ENCODE measurements at places on chromosomes 6 and 20.

GRCh38 chr6:139243536-139243935 lies 48.3 kb downstream of the TXLNB start:
- DNase-seq, result no peak

DNA sequence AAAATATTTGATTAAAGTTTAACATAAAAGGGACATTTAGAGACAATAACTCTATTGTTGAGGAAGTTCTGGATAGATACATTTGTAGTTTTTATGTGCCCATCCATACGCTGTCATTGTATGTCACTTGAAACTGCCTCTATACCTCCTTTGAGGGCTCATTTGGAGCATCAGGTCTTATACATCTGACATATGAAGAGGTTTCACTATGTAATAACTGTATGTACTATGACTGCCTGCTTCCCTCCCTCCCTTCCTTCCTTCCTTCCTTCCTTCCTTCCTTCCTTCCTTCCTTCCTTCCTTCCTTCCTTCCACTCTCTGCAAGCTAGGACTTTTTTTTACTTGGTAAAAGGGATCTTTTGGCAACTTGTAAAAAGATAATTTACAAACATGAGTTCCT lies 657.5 kb downstream of the GRIK2 start:
- no peak for DNase-seq

GRCh38 chr6:99011151-99011550 lies 63.4 kb upstream of the FBXL4 start:
- DNase-seq, result no peak

DNA sequence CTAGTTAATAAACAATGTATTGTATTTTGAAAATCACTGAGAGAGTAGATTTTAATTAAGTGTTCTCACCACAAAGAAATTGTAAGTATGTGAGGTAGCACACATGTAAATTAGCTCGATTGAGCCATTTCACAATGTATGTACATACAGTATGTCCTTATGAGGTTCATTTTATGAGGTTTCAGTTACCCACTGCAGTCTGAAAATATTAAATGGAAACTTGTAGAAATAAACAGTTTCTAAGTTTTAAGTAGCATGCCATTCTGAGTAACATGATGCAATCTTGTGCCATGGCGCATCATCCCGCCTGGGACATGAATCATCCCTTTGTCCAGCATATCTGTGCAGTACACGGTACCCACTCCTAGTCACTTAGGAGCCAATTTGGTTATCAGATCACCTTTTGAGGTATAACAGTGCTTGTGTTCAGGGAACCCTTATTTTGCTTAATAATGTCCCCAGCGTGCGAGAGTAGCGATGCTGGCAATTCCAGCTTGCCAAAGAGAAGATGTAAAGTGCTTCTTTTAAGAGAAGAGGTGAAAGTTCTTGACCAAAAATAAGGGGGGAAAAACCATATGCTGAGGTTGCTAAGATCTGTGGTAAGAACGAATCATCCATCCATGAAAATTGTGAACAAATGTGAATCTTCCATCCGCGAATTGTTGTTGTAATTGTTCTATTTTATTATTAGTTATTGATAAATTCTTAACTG lies 64.7 kb downstream of the KCNS1 start:
- DNase-seq, result no peak

- DNase-seq, result no peak
Observed at GRCh38 chr6:43475516-43475915, 1.9 kb upstream of the TJAP1 start.

DNA sequence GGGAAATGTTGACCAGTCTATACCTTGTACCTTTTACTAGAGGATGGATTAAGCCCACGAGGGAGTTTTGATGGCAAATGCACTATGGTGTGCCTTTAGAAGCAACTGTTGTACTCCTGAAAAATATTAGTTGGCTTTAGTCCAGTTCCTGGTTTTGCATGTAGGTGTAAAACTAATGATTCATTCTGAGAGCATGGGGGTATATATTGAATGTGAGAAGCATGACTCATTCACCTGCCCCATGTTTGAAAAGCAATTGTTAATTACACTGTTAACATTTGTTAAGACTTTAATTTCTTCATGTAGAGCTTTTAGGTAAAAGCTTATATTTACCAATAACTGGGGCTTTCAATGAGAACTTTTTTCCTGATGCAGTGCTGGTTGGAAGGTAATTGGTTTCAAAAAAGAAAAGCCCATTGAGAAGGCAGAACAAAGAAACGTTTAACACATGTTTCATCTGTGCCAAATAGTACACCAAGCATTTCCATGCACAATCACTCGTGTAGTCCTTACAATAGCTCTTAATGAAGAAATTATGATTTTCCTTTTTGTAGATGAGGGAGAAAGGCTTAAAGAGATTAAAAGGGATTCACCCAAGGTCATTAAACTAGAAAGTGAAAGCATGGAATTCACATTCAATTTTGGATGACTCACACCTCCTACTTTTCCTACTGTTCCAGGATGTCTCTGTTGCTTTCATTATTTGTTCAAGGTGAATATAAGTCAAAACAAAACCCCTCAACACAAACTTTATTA lies 134.1 kb downstream of the CCDC170 start:
- DNase-seq, result no peak

GRCh38 chr6:54718541-54719023 lies 128.0 kb upstream of the FAM83B start:
- no peak for DNase-seq

- no peak for DNase-seq
Observed at GRCh38 chr6:125529061-125529460, 220.4 kb upstream of the HEY2 start.
